H1 (cell line): ENCODE measurements at places on chromosomes 1 and 21.

DNA sequence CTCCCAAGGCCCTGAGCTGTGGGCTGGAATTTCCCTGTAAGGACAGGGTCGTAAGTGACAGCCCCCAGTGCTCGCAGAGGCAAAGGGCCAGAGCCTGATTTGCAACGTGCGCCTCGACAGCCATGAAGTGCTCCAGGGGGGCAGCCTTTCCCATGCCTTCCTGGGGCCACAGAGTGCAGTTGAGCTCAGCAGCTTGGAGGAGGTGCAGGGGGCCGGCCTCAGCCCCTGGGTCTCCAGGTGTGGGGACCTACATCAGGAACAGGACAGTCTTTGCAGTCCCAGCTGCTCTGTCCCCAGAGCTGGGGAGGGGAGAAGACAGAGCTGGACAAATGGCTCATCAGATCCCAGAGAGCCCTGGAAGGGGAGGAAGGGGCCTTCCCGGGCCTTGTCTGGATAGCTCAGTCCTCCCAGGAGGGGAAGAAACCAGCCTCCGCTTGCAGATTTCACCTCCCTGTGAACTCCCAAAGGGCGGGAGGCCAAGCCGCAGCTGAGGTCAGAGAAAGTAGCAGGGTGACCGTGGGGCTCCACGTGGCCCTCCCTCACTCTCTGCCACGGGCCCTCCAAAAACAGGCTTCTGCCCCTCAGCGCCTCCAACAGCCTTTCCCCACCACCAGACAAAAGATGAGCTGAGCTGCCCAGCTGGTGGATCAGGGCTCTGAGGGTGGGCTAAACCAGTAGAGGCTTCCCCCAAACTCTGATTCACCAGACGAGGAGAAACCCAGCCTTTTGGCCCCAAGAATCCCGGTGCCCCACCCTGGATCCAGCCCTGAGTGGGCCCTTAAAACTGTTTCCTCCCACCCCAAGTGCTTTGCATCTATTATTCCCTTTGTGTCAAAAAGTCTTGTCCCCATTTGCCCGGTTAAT lies 76.5 kb downstream of the DHRS3 start:
- H3K4me1 ChIP-seq = peaks cover 18% of the 10 kb centered on the region
- no peak for DNase-seq
- no peaks in the 10 kb centered on the region for H3K36me3 ChIP-seq
- no peak overlapping the region for H3K4me3 ChIP-seq
- no peaks in the 10 kb centered on the region for H3K27me3 ChIP-seq

DNA sequence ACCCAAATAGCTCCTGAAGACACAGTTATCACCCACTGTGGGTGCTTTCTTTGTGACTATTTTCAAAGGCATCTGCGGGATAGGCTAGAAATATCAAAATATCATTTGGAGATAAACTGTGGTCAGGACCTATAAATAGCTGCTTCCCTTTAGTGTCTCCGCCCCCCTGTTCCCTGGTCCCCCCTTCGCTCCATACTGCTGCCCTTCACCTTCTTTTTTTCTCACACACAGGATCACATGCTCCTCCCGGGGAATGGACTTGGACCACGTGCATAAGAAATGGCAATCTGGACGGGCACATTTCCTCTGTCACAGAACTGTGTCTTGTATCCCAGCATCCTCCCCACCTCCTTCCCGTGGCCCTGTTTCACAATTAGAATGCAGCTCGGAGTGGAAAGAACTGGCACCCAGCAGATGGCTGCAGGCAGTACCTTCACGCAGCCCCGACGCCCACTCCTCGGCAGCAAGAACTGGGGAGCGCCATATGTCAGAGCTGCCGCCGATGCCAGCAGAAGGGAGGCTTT lies 68.8 kb upstream of the SSX2IP start:
- H3K27ac ChIP-seq = no peak overlapping the region
- no peak overlapping the region for H3K4me3 ChIP-seq
- H3K4me1 ChIP-seq = peaks cover 11% of the 10 kb centered on the region
- no peaks in the 10 kb centered on the region for H3K36me3 ChIP-seq
- no peaks in the 10 kb centered on the region for H3K27me3 ChIP-seq
- DNase-seq = no peak

DNA sequence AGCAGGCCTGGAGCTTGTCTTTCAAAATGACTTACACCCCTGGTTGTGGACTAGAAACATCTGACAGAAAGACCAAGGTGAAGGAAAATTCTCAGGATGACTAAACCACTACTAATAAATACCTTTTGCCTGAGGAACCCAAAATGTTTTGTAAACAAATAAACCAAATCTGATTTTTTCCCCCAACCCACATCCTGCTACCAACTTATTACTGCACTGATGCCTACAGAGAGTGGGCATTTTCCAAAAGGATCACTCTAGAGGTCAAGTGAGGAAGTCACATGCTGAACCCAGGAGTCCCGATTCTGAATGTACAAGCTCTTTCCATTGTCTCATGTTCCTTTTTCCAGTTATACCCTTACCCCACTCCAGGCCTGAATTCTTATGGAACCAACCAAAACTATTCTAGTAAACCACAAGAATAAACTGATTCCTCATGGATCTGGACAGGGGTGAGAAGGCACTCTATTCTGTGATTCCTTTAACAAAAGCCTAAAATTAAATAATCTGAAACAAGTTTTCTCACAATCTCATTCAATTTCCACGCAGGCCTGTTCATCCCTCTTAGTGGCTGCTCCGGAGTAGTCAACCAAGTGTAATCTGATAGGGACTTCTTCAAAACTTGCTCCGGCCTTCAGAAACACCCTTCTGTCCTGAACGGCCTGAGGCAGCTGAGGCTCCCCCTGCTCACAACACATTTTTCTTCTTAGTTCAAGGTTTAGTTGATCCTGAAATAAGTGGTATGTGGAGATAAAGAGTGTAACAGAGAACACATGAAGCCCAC lies 1.4 kb downstream of the PI4KB start:
- DNase-seq = no peak
- H3K36me3 ChIP-seq = peaks cover 4% of the 10 kb centered on the region; the same call in 1 of the 2 replicates
- H3K27ac ChIP-seq = no peak overlapping the region

- no peaks in the 10 kb centered on the region for H3K27me3 ChIP-seq
- DNase-seq = no peak
- H3K27ac ChIP-seq = no peak overlapping the region
- H3K36me3 ChIP-seq = no peaks in the 10 kb centered on the region
Measured at GRCh38 chr1:113211467-113211866, 138.5 kb downstream of the LRIG2 start.

DNA sequence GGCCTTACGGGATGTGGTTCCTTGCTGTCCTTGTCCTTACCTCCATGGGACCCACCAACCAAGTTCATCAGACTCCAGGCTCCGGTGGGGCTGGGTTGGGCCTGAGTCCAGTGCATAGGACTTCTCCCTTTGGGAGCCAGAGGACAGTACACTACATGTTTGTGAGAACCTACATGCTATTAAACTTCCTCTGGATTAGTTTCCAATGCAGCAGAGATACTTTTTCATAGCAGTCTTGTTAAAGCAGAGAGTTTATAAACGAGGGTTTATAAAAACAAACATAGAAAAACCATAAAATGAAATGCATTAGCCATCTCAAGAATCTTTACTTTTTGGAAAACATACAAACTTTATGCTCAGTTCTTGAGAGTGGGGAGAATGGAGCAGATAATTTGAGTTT lies 33.4 kb downstream of the INKA2 start:
- no peaks in the 10 kb centered on the region for H3K4me1 ChIP-seq
- no peaks in the 10 kb centered on the region; the same call in 1 of the 2 replicates for H3K36me3 ChIP-seq
- no peak for DNase-seq
- no peaks in the 10 kb centered on the region for H3K27me3 ChIP-seq
- H3K4me3 ChIP-seq = no peak overlapping the region

DNA sequence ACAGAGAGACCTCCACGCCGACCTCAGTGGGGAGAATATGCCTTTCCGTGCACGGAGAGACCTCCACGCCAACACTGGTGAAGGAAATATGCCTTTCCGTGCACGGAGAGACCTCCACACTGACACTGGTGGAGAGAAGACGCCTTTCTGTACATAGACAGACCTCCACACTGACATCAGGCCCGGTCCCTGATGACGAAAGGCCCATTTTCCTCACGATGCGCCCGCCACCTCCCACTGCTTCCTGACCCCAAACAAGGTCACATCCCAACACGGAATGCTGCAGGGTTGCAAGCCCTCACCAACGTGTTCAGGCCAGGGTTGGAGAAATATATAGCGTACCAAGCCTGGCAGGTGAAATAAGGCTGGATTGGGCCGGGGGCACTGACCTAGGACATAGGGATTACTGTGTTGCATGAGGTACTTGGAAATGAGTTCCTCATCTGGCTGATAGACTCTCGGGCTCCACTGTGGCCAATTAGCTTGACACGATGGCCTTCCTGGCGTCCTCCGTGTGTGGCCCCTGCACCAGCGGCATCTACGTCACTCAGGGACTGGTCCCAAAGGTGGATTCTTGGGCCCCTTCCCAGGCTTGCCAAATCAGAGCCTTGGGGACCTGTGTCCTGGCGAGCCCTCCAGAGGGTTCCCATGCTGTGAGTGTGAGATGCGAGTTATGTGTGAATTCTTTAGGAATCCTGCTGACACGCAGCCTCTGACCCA lies 16.5 kb upstream of the SUMO3 start:
- DNase-seq = no peak
- no peaks in the 10 kb centered on the region for H3K27me3 ChIP-seq
- no peaks in the 10 kb centered on the region; the same call in 1 of the 2 replicates for H3K4me1 ChIP-seq
- no peak overlapping the region for H3K27ac ChIP-seq
- no peak overlapping the region for H3K4me3 ChIP-seq
- no peaks in the 10 kb centered on the region for H3K36me3 ChIP-seq
